ENCODE measurements at places on chromosomes 4 and X.

GRCh38 chr4:150855981-150856510, 159.0 kb downstream of the LRBA start:
- no peak for DNase-seq

- no peak for DNase-seq
Observed at GRCh38 chr4:171583790-171584189, 229.4 kb upstream of the GALNTL6 start.

- no peak for DNase-seq
Observed at GRCh38 chr4:162959046-162959445, 207.6 kb downstream of the NAF1 start.

DNA sequence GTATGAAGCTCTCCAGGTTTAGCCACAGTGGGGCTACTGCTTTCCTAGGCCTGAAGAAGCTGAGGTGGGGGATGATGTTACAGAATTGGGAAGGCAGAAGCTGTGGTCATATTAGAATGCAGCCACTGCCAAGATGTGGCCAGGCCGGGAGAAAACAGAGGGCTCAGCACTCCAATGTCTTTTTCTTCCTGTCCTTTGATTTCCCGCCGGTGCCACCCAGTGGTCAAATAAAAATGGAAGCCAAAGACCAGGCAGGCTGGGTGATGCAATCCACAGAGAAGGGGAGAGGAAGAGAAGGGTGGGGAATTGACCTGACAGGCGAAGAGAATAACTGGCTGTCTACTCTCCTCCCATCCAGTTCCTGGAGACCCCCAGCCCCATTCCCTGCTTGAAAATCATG, 94.9 kb upstream of the SHISA3 start:
- DNase-seq: no peak

DNA sequence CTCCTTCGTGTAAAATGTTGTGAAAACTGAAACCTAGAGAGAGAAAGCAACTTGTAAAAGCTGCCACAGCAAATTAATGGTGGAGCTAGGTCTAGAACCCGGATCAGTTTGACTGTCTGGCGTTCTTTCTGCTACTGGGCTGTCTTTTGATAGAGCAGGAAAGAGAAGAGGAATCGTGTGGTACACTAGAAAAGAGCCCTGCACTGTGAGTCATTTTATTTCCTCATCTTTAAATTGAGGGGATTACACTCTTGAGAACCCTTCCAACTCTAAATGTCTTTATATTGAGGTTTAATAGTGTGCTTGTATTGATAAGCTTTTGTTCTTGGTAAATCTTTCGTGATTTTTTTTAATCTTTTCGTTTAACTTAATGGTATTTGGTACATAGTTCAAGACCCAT, 4.3 kb downstream of the WDR44 start:
- DNase-seq: no peak

- no peak for DNase-seq
Observed at GRCh38 chrX:119218198-119218597, 17.9 kb upstream of the PGRMC1 start.

- DNase-seq: no peak
Observed at GRCh38 chr4:173254646-173255045, 79.5 kb downstream of the HMGB2 start.

DNA sequence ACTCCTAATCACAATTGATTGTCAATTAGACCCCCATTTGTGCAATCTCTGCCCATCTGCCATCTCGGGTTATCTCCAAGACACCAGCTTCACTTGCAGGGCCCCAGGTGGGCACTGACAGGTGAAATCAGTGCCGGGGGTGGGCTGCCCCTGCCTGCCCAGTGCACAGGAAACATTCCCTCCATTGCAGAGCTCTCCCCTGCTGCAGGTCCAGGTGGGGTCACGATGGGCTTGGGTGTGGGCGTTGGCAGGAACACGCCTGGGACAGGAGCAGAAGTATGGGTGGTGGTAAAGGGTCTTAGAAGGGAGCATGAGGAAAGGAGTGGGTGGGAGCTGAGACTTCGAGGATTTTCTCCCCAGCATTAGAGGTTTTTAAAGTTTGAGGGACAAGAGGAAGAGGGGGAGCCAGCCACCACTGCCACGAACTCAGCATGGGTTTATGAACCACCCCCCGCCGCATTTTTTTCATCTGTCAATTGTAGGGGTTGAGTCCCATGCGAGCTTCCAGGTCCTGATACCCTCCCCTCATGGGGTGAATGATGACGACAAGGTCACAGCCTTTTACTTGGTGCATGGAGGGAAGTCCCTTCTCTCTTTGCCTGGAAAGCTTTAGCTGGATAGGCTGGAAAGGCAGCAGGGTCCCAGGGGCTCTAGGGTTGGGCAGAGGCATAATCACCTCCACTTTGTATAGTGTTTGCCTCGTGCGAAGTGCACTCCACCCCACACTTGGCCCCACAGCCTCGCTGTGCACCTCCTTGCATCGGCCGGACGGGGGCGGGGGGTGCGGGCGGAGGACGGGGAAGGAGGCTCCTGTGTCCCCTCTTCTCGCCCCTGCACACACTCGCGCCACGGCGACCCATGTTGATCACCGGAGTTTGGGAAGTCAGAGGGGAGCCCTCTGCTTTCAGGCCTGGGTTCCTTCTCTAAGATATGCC, 3.5 kb upstream of the NKX1-1 start:
- DNase-seq: no peak

DNA sequence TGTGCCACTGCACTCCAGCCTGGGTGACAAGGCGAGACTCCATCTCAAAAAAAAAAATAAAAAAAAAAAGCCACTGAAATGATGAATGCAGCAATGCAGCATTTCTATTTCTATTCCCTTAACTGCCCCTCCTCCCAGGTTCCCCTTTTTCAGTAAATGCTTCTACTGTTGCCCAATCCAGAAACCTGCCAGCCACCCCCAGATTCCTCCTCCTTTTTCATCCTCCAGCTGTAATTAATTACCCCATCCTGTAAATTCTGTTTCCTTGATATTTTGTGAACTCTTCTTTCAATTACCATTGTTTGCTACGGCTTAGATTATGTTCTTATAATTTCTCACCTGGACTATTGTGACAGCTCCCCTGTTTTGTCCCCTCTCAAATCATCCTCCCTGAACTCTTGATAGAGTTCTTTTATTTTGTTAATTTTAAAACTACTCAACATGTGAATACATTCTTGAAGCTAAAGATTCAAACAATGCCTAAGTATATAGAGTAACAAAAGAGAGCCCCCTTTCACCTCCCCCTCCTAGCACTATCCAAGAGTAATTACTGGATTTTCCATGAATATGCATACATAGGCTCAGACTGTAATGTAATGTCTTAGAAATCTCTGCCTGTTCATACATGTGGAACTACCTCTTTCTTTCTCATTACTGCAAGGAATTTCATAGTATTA, 140.6 kb upstream of the GPC4 start:
- no peak for DNase-seq

DNA sequence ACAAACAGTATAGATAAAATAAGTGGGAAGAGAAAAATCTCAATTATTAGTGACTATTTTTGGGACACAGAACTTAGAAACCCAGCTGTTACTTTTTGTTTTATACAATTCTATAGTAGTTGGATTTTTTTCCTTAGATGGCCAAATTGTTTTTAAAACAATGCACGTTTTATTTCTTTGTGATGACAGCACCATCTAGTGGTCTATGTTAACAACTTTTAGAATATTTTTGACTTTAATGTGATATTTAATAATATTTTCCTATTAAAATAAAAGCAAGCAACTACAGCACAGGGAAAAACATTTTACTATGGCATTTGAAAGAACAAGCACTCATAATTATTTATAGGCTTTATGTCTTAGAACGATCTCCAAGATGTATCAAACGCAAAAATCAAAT, 5.6 kb upstream of the SMIM31 start:
- no peak for DNase-seq

- DNase-seq: no peak
Observed at GRCh38 chr4:137656661-137657060, 124.4 kb upstream of the PCDH18 start.

- no peak for DNase-seq
Observed at GRCh38 chr4:69830560-69831269, 29.2 kb downstream of the SULT1E1 start.

- DNase-seq: no peak
Observed at GRCh38 chr4:17619416-17620105, 5.1 kb downstream of the MED28 start.

DNA sequence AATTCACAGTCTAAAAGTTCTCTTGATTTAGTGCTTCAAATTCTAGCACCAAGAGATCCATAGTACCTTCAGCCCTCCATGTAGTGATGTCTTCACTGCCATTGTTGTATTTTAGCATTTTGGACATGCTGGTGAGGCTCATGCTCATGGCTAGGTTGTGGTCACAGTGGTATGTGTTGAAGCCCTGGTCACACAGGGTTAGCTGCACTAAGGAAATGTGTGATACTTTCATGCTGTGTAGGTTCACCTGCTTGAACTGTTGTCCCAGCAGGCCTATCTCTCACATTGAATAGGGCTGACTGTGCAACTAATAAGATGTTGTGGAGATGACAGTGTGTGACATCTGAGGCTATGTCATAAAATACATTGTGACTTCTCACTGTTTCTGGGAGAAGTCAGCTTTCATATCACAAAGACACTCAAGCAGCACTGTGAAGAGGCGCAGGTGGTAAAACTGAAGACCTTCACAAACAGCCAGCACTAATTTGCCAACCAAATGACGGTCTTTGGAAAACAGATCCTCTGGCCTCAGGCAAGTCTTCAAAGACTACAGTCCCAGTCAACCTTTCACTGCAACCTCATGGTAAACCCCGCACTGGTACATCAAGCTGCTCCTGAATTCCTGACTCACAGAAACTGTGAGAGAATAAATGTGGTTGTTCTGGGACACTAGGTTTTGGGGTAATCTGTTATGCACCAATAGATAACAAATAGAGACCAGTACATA, 17.4 kb upstream of the ADH4 start:
- no peak for DNase-seq

- no peak for DNase-seq
Observed at GRCh38 chrX:110421500-110422455, 63.1 kb downstream of the RTL9 start.

- no peak for DNase-seq
Observed at GRCh38 chrX:145727476-145727875, 90.2 kb upstream of the SLITRK2 start.

- no peak for DNase-seq
Observed at GRCh38 chr4:128287141-128287870, at the start of gene PGRMC2. TSS of gene PGRMC2 (minus strand) at chr4:128287813. CDS start at chr4:128287790, 23 bp downstream.

- DNase-seq: no peak
Observed at GRCh38 chr4:304969-305680, at the start of gene ZNF732. TSS of gene ZNF732 (minus strand) at chr4:305474. CDS start at chr4:305310, 164 bp downstream.

- DNase-seq: no peak
Observed at GRCh38 chr4:42411803-42412202, 14.5 kb downstream of the SHISA3 start.

DNA sequence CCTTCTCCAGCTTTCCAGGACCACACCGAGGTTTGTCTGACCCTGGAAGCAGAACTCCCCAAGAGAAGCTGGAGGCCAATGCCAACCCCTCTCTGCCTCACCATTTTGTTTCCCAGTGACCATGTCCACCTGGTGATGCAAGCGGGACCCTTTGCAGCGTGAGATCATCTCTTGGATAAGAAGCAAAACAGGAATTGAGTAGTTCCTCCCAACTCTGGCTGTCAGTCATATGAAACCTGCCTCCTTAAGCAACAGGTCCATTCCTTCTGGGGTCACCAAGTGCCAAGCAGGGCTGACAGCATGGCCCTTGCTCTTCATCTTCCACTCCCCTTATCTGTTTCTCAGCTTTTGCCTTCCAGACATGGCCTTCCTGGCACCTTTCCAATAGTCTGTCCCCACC, 41.3 kb upstream of the MTM1 start:
- no peak for DNase-seq
